ENCODE measurements at places on chromosomes 11 and 22.

- no peak for DNase-seq
These were observed 126.5 kb downstream of the VPREB1 start for GRCh38 chr22:22371031-22371541.

GRCh38 chr11:23884341-23884740 is 612.5 kb upstream of the LUZP2 start:
- no peak for DNase-seq

- peak; percentile 25 for DNase-seq
These were observed at the start of gene DAGLA for GRCh38 chr11:61679893-61680621. Gene DAGLA, plus strand, starts transcription at chr11:61680391. Its CDS starts 39,765 bp downstream, at chr11:61720156.

DNA sequence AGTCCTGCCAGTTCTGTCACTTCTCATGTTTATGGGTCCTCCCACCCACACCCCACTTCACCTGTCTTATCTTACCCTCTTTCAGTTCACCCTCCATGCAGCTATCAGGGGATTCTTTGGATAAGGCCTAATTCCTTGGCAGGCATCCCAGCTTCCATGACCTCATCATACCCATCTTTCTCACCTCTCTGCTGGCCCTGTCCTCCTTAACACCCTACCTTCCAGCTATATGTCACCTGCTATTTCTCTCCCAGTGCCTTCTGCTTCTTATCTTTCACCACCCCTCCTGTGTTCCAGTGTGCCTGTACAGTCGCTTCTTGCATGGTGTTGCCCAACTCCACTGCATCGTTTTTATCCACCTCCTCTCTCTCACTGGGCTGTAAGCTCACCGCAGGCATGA is 28.3 kb downstream of the SNU13 start:
- no peak for DNase-seq

DNA sequence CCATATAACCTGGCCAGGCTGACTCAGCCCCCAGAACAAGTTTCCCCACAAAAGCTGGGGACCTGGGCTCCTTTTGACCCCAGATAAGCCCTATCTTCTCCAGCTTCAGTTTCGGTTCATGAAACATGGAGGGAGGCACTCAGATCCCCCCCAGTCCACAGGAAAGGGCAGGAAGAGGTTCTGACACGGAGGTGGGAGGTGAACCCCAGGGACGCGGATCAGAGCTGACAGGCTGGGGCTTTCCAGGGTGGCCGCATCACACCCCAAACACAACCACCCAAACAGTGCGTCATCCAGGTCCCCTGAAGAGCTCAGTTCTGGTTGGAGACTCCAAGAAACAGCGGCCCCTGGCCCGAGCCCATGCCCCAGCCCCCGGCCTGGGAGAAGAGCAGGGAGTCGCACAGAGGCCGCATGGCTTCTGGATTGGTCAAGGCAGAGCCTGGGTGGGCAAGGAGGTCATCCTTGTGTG is 44.3 kb upstream of the A4GALT start:
- DNase-seq, result no peak

DNA sequence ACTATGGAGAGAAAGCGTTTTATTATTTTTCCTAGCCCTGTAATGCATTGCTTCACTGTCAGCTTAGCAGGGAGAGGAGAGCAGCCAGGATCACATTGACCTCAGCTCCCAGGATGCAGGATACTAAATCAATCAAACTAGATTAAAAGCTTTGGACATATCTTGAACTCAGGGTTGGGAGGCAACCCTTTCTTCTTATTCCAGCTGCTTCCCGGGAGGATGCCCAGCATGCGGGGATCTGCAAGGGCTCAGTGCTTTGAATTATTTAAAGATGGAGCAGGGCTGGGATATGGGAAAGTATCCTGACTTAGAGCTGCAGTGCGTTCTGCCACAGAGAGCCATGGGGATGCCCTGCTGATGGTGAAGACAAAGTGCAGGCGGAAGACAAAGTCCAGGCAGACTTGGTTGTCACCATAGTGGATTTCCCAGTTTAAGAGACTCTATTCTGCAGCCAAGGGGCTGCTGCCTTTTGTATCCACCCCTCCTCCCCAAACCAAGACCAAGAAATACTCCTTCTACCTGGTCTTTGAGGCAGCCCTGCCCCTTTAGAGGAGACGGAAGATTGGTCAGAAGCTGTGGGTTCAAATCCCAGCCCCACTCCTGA is 1035.0 kb downstream of the TBC1D22A start:
- no peak for DNase-seq

- no peak for DNase-seq
These were observed at the start of gene PDGFB for GRCh38 chr22:39244496-39245129. Gene PDGFB, minus strand, starts transcription at chr22:39244982. Its CDS starts 1,019 bp downstream, at chr22:39243963.

GRCh38 chr11:73965764-73966121 is 14.9 kb downstream of the DNAJB13 start:
- no peak for DNase-seq

- peak; percentile 51 for DNase-seq
These were observed 200.9 kb downstream of the MYO18B start for GRCh38 chr22:25942856-25943411.

GRCh38 chr11:13262096-13262495 is 15.5 kb upstream of the BMAL1 start:
- DNase-seq, result no peak

DNA sequence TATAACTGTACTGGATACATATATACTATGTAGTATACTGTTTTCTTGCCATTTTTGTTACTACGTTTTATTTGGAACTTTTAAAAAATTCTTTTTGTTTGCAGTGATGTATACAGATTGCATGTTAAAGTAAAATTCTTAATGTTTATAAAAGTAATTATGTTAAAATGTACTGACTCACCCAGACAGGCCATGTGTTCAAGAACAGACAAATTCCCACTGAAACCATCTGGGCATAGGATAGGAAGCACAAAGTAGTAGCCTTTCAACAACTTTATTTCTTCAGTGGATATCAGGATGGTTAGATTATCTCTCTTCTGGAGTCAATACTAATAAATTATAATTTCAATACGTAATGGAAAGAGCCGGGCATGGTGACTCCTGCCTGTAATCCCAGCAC is 19.8 kb downstream of the PRMT3 start:
- no peak for DNase-seq

DNA sequence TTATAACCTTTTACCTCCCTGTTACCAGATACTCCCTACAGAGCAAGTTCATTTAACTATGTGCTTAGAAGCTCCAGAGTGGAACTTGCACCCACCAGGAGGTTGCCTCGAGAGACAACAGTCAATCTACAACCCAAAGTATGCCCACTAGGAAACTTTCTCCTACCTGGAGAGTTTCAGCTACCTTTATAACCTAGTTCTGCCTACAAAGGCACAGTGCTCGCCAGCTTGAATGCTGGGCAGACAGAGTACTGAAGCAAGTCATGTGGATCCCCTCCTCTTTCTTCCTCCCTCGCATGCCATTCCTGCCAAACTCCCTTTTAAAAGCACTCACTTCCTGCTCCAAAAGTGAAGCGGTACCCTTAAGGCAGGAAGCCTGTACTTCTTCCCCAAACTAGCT is 258.9 kb downstream of the SWAP70 start:
- DNase-seq, result no peak

DNA sequence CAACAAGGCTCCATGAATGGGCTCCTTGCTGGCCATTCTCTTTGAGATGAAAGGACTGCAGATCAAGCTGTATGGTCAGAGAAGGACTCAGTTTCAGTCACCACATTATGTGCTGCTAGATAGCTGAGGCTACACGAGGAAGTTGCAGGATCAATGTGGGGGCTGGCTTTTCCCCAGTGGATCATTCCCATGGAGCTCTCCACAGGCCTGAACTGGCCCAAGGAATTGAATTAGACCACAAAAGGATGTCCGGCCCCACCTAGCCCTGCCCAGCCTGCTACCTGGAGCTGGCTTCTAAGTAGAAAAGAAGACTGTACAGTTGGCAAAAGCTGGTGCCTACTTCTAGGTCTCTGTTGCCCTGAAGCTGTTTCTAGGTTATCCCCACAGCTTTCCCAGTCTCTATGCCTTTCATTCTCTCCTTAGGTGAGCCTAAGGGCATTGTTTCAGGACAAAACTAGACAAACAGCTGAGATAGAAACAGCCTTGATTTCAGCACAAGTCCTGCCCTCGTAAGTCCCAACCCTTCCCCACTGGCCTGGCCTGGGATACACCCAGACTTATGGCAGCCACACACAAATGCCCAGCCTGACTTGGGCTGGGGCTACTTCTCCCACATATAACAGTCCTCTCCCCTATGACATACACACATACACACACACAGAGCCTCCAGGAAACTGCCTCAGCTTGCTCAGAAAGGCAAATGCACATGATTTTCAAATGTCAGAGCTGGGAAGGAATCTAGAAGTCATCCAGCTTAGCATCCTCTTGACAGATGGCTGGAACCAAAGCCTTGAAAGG is 129.1 kb upstream of the NCAM1 start:
- no peak for DNase-seq

GRCh38 chr22:33866511-33866910 is 53.8 kb downstream of the LARGE1 start:
- DNase-seq, result no peak

DNA sequence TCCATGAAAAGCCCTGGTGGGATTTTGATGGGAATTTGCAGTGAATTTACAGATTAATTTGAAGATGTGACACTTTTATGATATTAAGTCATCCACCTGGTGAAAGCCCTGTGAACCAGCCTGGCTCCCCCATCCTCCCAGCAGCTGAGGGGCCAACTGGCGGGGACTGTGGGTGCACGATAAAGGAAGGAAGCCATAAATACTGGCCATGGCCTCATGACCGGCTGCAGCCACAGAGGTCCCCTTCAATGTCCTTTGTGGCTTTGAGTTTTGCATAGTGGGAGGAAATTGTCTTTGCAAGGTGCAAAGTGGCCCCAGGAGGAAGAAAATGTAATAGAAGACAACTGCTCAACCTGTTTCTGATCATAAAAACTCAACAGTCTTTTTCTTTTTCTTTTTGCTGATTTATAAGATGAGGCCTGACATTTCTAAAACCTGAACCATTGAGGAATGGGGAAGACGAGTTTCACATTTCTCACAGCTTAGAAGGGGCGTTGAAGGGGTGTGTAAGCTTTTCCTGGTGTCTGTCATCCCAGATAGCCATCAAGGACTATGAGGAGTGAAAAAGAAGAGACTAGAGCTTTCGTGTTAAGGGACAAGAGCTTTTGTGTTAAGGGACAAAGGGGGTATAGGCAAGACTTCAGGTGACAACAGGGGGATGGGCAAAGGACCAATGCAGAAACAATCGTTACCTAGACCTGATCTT is 6.3 kb upstream of the NDUFV1 start:
- no peak for DNase-seq

DNA sequence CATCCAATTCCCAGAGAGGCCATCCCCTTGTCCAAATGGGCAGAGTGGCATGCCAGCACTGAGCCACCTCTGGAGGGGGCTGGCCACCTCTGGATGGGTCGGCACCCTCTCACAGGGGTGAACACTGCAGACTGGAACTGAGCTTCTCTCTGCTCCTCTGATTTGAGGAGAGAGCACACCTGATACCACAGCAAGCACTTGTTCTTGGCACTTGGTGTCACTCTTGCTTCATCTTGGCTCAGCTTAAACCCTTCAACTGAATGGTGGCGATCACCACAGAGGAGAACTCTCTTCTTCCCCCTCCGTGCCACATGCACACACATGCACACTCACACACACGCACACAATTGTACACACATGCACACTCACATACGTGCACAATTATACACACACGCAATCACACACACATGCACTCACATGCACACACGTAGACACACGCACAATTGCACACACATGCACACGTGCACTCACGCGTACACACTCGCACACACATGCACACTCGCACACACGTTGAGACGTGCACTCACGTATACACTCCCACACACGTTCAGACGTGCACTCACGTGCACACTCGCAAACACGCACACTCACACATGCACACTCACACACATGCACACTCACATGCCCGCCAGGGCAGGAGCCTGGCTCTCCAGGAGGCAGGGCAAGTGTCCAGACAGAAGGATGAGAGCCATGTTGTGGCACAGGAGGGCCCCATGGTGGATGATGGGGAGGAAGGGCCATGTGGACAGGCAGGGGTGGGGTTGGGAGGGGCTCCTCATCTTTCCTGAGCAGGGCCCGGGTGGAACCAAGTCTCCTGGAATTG is 23.4 kb downstream of the OVOL1 start:
- DNase-seq, result no peak

DNA sequence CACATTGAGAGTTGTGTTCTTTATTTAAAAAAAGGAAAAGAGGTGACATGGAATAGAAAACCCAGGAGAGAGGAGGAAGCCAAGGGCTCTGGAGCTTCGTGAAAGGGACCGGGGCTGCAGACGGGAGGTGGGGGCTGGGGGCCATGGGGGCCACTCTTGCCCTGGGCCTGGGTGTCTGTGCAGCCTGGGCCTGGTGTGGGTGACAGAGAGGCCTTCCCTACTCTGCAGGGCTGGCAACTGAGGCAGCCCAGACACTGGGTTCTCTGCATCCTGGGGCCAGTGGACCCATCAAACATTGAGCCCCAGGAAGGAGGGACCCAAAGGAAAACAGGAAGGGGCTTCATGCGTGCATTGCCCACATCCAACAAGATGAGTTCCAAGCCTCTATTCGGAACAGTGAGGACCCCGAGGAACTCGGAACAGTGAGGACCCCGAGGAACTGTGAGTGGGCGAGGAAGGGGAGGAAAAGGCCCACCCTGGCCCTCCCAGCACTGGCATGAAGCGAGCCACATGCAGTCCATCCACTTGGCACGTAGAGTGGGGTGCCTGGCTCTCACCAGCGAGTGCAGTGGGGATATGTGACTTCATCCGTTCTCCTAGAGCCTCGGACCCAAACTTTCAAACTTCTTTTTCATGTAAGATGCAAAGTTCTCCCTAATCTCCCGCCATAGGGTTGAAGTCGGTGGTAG is 1121.6 kb downstream of the BRD1 start:
- DNase-seq, result no peak

GRCh38 chr11:66889960-66890359 is 33.1 kb downstream of the LRFN4 start:
- DNase-seq, result no peak

- DNase-seq, result no peak
These were observed 9.0 kb downstream of the TRIM44 start for GRCh38 chr11:35671396-35672127.
